Liver (tissue), 10 donors: ENCODE measurements at places on chromosomes 1 and 21. TPM values are rescaled to one million over a fixed set of nuclear protein-coding genes. Genes with fewer than 3 reads are reported as not detected.

RAB13 gene
- polyA plus RNA-seq = 72.9 TPM

SLC1A7 gene
- polyA plus RNA-seq = 0.67 TPM

ARID4B gene
- polyA plus RNA-seq = 4.2 TPM

DNA sequence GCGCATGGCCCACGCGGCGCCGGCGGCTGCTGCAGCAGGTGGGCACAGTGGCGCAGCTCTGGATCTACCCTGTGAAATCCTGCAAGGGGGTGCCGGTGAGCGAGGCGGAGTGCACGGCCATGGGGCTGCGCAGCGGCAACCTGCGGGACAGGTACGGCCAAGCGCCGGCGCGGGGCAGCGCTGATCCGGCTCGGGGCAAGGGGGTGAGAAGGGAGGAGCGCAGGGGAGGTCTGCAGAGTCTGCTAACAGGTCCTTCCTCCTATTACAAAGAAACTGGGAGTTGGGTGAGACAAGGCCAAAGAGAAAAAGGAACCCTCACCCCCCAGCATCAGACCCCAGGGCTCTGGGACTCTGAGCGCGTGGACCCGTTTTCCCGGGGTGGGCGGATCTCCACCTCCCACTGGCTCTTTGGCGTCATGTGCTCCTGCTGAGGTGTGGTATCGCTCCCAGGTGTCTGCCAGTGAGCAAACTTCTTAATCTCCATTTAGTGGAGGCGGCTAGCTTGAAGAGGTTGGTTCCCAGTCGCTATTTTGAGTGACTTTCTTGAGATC lies 431 bp downstream of the MTARC1 start:
- DNase-seq = peak; percentile 56

KCNK2 gene
- 0.01 TPM for polyA plus RNA-seq

DNA sequence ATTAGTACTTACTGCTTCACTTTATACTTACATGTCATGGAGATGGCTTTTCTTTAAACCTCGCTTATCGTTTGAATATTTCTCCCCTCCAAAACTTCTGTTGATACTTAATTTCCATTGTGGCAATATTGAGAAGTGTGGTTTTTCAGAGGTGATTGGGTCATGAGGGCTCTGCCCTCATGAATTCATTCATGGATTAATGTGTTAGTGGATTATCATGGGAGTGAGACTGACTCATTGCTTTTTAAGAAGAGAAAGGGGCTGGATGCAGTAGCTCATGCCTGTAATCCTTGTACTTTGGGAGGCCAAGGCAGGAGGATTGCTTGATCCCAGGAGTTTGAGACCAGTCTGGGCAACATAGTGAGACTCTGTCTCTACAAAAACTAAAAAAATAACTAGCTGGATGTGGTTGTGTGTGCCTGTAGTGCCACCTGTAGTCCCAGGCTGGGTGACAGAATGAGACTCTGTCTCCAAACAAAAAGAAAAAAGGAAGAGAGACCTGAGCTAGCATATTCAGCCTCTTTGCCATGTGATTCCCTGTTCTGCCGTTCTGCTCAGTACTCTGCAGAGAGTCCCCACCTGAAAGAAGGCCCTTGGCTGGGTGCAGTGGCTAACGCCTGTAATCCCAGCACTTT lies 30.2 kb downstream of the RABGAP1L start:
- DNase-seq = no peak

GRCh38 chr1:156993426-156994147 lies 52.0 kb downstream of the ARHGEF11 start:
- DNase-seq = no peak

GRCh38 chr1:43779805-43780403 lies 72.6 kb downstream of the ST3GAL3 start:
- DNase-seq = no peak

- no peak for DNase-seq
These were observed 18.7 kb upstream of the GALNT2 start for GRCh38 chr1:230048322-230048721.

TENT5C gene
- polyA plus RNA-seq = 1.1 TPM

OR2T33 gene
- polyA plus RNA-seq = not detected

- DNase-seq = no peak
These were observed 342.4 kb downstream of the USP25 start for GRCh38 chr21:16072221-16072620.

- DNase-seq = no peak
These were observed 32.0 kb downstream of the S100A6 start for GRCh38 chr1:153503766-153504165.

TEKT2 gene
- not detected for polyA plus RNA-seq

DNA sequence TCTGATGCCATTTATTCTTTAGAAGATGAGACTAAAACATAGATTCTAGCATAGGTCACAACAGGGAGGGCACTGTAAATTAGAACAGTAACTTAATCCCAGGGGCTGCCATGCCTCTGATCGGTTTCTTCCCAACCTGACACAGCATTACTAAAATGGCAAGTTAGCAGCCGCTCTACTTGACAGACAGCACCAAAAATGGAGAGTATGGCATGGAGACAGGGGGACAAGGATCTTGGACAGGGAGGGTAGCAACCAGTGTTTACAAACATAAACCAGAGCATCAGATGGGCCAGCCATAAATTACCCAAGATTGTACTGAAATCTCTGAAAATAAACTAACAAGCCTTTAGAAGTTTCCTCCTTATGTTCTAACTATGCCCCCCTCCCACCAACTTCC lies 5.9 kb downstream of the DUSP10 start:
- DNase-seq = no peak

DNA sequence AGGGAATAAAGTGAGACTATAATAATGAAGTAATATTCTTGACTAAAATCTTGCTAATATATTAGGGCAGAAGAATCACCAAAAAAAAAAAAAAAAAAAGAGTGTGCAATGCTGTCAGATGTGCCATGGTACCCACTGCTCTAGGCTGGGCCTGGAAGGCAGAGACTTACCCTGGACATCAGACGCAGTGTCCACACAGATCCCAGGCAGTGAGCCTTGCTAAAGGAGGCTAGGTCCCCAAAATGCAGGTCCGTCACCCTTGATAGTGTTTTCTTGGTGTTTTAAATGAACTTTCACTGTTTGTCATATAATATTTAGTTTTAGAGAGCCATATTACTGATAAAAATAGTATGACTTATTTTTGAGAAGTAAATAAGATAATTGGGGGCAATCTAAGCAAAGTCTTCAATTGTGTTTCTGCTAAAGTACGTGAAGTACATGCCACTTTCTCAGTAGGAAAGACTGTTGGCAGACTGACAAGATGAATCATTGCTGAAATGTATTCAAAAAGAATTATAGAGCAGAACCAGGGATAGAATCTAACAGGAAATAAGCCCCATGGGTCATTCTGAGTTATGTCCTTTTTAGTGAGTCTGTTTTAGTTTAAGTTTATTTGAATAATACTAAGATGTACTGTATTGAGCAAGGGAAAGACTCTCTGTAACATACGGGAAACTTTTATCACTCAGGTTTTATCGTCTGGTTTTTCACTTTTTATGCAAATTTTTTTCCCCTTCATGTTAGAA lies 74.6 kb upstream of the PDC start:
- no peak for DNase-seq

DNA sequence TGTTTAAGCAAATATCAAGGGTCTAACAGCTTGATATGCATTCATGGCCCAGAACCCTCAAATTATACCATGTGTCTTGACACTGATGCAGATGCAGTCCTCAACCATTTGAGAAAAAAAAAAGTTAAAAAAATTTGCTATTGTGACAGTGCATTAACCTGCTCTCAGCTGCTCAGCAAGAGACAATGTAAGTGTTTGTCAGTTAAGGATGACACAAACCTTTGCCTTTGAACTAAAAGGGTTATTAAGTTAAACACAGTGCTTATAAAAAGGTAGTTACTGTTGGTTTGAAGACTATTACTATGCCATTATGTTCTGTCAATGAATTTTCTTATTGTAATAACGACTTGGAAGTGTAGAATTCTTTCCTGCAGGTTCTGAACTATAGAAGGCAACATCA lies 655.6 kb upstream of the NEGR1 start:
- DNase-seq = no peak

- DNase-seq = no peak
These were observed 122.4 kb downstream of the MAST2 start for GRCh38 chr1:45925728-45926287.

DNA sequence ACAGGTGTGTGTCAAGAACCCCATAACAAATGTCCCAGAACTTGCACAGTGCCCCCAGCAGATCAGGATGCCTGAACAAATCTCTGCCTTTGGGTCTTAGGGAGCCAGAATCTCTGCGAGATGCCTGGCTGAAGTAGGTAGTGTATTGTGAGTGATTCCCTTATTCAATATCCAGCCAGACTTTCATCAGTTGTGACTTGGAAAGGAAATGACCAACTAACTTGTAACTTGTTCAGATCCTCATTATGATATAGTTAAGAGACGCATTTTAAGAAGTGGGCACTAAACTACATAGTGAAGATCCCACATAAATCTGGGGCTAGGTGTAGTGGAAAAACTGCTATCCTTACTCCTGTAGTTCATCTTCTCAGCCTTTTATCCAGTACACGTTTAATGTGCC lies 11.8 kb downstream of the OLIG2 start:
- DNase-seq = no peak

CELA3B gene
- polyA plus RNA-seq = not detected
